ENCODE measurements at places on chromosomes 2 and 18. TPM values are rescaled to one million over a fixed set of nuclear protein-coding genes. Genes with fewer than 3 reads are reported as not detected.

Gene SLC4A5
- polyA plus RNA-seq = 1.8 TPM

Gene EVX2
- not detected for polyA plus RNA-seq

- no peak for DNase-seq
These were observed 147.2 kb upstream of the HAAO start for GRCh38 chr2:42939411-42940206.

Gene MC2R
- not detected for polyA plus RNA-seq

GRCh38 chr2:177476897-177477296 lies 84.3 kb downstream of the AGPS start:
- DNase-seq = no peak

Measured in right renal pelvis (tissue), 4 donors.